Umbilical cord (tissue), 2 donors: ENCODE measurements at places on chromosomes 1 and 21. TPM values are rescaled to one million over a fixed set of nuclear protein-coding genes. Genes with fewer than 3 reads are reported as not detected.

CELA3A gene
- total RNA-seq: not detected

B3GALNT2 gene
- 71.7 TPM for total RNA-seq

FAM72C gene
- total RNA-seq: 6.0 TPM

CNR2 gene
- total RNA-seq: under 0.01 TPM

PROK1 gene
- not detected for total RNA-seq

ICOSLG gene
- total RNA-seq: 1.9 TPM

CELA2A gene
- total RNA-seq: not detected

CD5L gene
- total RNA-seq: not detected

ESRRG gene
- total RNA-seq: 5.8 TPM

KCNE2 gene
- 0.72 TPM for total RNA-seq

TNFRSF25 gene
- total RNA-seq: 21.4 TPM

FCAMR gene
- total RNA-seq: 2.2 TPM

RABIF gene
- 5.3 TPM for total RNA-seq

MTARC1 gene
- 7.7 TPM for total RNA-seq

AGPAT3 gene
- 33.9 TPM for total RNA-seq

PLA2G2E gene
- total RNA-seq: not detected

CFAP74 gene
- total RNA-seq: 4.6 TPM
